H4 (cell line): ENCODE measurements at places on chromosomes 7 and 10. TPM values are rescaled to one million over a fixed set of nuclear protein-coding genes. Genes with fewer than 3 reads are reported as not detected.
A peak's percentile ranks its signal among the peaks of the same experiment; 100 is the strongest.

The CYP2E1 gene
- 0.43 and 0.50 TPM in 2 replicates for total RNA-seq

The LRRC72 gene
- total RNA-seq: not detected in 2 replicates

The RASSF4 gene
- total RNA-seq: 7.6 and 7.8 TPM in 2 replicates

The DRGX gene
- total RNA-seq: not detected in 2 replicates

The PTPRZ1 gene
- total RNA-seq: 0.02 and 0.39 TPM in 2 replicates

The MPP7 gene
- 1.7 and 2.2 TPM in 2 replicates for total RNA-seq

The IQUB gene
- total RNA-seq: 0.08 TPM in 1 of 2 replicates, not detected in the other

GRCh38 chr7:150918378-150918777 lies 59.7 kb downstream of the KCNH2 start:
- DNase-seq: no peak

GRCh38 chr10:89159761-89160160 lies 47.4 kb downstream of the CH25H start:
- no peak for DNase-seq

DNA sequence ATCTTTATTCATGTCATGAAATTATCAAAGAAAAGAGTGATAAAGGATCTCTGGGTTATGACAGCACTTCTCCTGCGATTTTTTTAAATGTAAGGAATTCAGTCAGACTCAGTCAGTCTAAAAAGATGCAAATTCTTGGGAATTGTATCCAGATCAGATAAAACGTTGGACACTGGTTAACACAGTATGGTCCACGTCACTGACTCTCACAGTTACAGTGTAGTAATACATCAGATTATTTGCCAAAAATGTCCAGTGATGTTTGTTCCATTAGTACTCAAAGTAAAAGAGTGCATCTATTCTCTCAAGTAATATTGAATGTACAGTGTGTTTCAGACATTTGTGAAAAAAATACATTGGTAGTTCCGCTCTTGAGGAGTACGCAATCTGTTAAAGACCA lies 224.5 kb downstream of the PCDH15 start:
- no peak for DNase-seq

GRCh38 chr10:43427166-43427825 lies 9.6 kb upstream of the ZNF487 start:
- DNase-seq: no peak

DNA sequence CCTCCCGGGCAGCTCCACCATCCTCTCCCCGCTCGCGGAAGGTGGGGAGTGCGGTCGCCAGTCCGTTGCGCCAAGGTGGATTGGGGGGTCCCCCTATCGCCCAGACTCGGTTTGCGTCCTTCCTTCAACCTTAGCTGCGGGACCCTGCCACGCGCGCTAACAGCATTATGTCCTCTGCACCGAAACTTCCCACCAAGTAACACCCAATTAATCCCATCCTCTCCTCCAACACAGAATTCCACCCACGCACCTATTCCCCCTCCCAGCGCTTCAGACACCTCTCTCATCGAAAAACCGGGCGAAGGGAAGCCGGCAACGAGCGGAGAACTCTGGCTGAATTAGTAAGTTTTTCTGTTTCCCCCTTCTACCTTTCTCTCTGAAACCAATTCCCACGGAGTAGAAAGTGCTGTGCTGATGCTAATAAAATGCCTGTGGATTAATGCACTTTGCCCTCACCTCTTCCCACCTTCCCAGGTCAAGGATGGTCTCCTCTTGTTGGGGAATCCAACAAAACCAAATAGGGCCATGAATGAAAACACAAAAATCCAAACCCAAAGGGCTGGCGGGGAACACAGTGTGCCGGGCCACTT lies 947 bp downstream of the HOXA3 start:
- no peak for DNase-seq

DNA sequence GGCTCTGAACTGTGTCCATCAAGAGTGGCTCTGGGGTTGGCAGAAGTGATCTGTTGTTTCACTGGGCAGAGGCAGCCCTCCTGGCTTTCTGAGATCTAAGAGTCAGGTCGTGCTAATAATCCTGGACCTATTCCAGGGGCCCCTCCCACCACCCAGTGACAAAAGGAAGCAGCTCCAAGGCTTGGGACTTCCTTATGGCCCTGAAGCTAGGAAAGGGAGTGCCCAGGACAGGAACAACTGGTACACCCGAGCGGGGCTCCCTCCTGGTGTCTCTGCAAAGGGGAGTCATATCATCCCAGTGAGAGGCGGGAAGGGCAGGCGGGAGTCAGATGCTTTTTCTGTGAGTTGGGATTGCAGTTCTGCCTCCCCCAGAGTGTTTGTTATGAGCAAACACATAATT lies 32.3 kb downstream of the RPS24 start:
- no peak for DNase-seq

GRCh38 chr10:112461029-112461887 lies 14.2 kb downstream of the VTI1A start:
- peak; percentile 17 for DNase-seq

- DNase-seq: no peak
Observed at GRCh38 chr7:52473756-52474155, 561.7 kb upstream of the POM121L12 start.

DNA sequence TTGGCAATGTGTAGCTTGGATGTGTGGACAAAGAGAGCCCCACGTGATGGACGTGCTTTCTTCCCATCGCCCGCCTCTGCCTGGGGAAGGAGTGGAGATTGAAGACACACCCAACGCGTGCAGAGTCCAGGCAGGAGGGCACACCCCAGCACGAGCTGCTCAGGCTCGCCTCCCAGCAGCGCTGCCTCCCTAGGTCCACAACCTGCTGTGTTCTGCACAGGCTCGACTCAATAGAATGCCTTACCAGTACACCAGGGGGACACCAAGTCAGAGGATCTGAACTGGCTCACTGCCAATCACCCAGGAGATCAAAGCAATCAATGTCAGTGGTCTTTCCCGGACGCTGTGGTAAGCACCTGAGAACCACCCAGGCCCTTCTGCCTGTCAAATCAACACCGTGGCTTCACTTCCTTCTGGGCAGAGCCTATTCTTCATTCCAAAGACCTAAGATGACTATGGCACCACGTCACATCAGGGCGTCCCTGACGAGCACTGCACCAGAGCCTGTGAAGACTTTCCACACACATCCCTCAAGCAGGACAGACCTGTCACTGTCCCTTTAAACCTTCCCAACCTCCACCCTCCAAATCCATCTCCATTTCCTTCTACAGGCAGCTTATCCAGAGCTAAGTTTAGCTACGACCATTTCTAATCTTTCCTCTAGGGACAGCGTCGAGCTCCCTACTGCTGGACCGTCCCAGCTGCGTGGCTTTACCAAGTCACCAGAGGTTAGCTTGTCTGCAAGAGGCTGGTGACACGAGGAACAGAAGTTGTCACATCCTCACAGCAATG lies 72.3 kb downstream of the AMZ1 start:
- peak; percentile 90 for DNase-seq

DNA sequence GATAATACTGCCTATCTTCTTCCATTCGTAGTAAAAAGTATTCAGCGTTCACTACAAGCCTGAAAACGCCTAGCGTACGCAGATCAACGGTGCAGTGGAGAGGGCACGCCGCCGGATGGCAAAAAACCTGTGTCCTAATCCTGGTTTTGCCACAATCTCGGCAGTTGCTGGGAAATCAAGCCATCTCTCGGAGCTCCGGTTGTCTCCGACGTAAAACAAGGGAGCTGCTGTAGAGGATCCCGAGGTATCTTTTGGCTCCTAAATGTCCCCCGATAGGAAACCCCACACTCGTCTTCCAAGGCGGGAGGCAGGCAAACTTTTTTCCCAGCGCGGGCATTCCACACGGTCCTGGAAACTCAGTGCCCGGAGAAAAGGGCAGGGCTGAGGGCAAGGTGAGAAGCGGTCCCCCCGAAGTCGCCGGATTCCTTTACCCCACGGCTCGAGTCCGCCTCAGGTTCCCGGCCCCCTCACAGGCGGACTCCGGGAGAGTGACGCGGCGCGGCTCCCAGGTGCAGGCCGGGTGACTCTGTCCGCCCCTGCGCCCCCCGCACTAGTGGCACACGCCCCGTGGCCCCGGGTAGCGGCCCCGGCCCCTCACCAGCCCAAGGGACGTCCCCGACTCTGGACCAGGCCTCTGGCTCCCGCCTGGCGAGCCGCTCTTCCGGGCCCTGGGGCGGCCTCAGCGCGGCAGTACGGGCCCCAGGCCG lies 649 bp downstream of the IDE start:
- DNase-seq: peak; percentile 35

- DNase-seq: no peak
Observed at GRCh38 chr7:138431517-138431916, 28.5 kb upstream of the TRIM24 start.

DNA sequence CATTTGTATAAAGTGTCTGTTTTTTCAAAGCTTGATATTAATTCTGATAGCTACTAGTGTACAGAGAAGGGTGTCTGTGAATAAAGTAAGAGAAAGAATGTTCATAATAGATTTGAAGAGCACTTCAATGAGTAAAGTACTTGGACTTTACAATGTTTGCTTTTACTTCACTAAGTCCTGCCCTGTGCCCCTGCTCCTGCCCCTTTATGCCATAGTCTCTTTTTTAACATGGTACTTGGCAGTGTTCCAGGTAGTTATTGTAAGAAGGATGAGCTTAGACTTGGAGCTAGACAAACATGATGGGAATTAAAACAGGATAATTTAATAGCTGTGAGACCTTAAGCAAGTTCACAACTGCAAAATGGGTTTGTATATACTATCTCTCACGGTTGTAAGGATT lies 41.0 kb downstream of the ZEB1 start:
- DNase-seq: no peak

DNA sequence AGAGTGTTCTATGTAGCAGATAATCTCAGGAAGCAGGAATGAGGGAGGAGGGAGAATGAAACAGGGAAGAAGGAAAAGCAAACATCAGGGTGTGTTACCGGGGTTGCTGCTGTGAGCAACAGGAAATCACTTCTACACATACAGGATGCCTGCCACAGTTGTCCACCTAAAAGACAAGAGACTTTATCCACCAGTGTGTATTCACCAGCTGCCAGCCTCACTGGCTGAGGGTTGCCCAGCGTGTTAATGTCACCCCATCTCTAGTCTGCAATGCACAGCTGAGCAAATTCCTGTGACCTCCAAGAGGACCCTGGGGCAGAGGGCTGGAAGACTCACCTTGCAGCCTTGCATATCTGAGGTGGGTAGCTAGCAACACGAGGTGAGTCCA lies 183.7 kb downstream of the GPAM start:
- DNase-seq: no peak

DNA sequence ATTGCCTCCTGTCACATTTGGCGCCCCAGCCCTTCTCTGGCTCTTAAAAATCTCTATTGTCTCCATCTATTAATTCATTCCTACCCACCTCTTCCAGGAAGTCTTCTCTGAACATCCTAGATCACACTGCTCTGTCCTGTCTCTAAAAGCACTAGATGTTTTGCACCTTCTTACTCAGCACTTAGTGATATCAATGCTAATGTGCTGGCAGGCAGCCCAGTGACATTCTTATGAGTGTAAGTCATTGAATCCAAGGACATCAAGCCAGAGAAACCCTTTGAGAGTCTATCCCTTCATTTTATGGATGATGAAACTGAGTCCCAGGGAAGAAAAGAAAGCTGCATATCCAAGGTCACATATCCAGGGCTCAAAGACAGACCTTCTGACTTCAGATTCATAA lies 48.3 kb upstream of the PAX2 start:
- peak; percentile 50 for DNase-seq

DNA sequence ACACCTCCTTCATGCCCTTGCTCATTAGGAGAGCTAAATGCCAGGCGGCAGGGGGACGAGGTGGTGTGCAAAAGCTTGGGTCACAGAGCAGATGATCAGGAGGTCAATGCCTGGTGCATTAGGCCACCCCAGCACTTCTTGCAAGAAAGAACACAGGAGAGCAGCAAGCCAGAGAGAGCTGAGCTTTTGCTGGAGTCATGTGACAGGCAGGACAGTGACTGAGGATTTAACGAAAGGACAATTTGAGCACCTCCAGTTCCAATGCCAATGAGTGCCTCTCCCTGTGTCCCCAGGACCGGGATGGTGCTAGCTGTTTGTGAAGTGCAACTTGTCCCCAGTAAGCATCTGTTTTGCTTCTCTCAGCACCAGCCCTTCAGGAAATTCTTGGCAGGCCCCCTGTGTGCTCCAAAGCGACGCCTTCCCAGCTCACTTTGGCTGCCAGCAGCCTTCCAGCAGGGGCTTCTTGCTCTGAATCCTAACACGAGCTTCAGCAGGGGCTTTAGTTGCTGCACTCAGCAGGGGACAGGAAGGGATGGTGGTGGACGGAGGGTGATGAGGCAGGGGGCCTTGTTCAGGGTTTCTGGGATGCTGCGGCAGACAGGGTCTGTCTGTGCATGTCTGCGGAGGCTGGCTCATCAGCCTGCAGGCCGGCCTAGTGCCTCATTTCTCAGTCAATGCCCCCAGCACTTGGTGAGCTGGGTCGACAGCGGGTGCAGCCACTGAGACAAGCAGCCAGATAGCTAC lies 368.1 kb downstream of the RPS24 start:
- no peak for DNase-seq

GRCh38 chr7:76262683-76263402 lies 39.6 kb upstream of the HSPB1 start:
- peak; percentile 85 for DNase-seq

GRCh38 chr10:60871215-60871614 lies 72.8 kb downstream of the RHOBTB1 start:
- DNase-seq: no peak

DNA sequence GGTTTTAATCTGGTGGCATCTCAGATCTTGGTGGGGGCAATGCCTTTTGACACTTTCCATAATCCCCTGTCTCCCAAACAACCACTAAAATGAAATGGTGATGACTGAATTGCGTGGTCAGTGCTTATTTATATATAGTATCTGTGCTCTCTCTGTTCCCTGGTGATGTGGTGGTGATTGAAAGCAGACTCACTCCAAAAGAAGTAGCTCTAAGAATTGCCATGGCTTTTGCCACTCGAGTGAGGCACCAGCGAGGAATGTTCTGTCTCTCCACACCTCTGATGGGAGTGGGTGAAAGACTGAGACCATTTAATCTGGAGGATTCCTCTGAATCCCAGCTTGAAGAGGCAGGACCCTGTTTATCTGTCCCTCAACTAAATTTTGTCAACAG lies 2.8 kb downstream of the DUSP5 start:
- DNase-seq: no peak

DNA sequence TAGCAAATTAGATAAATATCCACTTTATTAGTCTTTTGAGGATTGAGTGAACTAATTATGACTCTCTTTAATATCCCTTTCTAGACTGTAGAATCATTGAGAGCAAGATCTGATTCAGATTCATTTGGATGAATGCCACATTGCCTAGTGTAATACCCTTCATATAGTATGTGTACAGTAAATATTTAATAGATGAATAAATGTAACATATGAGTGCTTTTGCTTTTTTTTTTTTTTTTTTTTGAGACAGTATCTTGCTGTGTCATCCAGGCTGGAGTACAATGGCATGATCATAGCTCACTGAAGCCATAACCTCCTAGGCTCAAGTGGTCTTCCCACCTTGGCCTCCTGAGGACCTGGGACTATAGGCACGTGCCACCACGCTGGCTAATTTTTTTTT lies 14.8 kb downstream of the SAMD8 start:
- no peak for DNase-seq

GRCh38 chr7:103698064-103698463 lies 252.1 kb upstream of the SLC26A5 start:
- DNase-seq: no peak

- no peak for DNase-seq
Observed at GRCh38 chr10:75000748-75001321, 110.6 kb upstream of the SAMD8 start.

- DNase-seq: no peak
Observed at GRCh38 chr10:29622382-29622922, 12.3 kb downstream of the SVIL start.

GRCh38 chr7:101870361-101871062 lies 53.1 kb downstream of the CUX1 start:
- DNase-seq: no peak
